ENCODE measurements at places on chromosomes 3 and 15.

DNA sequence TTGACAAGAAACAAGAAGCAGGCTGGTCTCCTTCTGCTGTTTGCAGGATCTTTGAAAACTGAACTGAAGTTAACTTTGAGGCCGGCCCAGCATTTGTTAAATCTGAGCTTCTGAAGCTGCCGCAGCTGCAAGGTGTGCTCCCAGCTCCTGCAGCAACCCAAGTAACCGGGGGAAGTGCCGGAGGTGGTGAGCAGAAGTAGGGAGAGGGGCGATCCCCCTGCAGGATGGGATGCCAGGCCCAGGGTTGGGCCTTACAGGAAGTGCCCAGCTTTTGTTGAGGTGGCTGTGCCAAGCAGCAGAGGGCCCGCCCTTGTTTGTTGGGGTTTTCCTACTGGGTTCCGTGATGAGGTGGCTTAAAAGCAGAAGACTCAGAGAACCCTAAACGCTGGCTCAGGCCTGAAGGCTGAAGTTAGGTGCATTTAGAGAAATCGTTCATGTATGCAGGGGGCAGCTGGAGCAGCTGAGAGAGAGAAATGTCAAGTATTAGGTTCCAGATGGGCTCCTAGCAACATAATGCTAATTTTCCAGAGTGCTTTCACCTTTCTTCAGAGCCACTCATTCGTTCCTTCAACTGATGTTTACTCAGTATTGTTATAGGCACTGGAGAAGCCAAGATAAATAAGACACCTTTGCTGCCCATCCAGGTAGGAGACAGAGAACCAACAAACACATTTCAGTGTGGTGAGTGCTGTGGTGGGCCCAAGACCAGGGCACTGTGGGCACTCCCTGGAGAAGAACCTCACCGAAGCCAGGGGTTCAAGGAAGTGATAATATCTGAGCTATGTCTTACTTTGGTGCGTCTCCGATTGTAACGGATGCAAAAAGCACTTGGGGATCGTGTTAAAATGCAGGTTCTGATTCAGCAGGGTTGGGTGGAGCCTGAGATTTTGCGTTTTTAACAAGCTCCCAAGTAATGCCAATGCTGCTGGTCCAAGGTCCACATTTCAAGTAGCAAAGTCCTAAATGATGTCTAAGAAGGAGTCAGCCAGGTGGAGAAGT is 42.2 kb upstream of the PLCL2 start:
- H3K27me3 ChIP-seq, result no peaks in the 10 kb centered on the region
- H3K27ac ChIP-seq, result peak overlapping the region; percentile 93
- peaks cover 68% of the 10 kb centered on the region for H3K4me1 ChIP-seq
- H3K4me3 ChIP-seq, result peak overlapping the region; percentile 72
- no peaks in the 10 kb centered on the region for H3K36me3 ChIP-seq
- peak; percentile 91 for DNase-seq

GRCh38 chr3:124281453-124282316 is 289.8 kb upstream of the ROPN1 start:
- peak; percentile 14 for DNase-seq
- no peaks in the 10 kb centered on the region for H3K4me1 ChIP-seq
- no peak overlapping the region for H3K27ac ChIP-seq
- no peak overlapping the region for H3K4me3 ChIP-seq

DNA sequence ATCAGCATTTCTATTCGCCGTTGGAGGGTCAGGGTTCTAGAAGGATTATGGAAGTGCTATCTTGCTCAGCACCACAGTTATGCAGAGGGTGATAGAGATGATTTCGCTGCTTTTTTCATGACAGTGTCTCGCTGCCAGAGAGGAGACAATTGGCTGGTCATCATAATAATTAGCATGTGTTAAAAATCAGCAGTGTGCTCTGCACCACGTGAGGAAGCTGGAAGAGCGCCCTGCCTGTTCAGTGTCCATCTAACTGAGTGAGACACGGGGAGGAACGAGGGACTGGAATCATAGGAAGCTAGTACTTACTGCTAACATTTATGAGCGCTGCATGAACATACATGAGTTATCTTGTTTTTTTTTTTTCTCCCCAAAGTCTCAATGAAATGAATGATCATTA is 116.2 kb upstream of the PLAAT1 start:
- no peak overlapping the region for H3K4me3 ChIP-seq
- DNase-seq, result no peak
- H3K27me3 ChIP-seq, result peaks cover 1% of the 10 kb centered on the region
- H3K27ac ChIP-seq, result no peak overlapping the region
- H3K4me1 ChIP-seq, result no peaks in the 10 kb centered on the region

DNA sequence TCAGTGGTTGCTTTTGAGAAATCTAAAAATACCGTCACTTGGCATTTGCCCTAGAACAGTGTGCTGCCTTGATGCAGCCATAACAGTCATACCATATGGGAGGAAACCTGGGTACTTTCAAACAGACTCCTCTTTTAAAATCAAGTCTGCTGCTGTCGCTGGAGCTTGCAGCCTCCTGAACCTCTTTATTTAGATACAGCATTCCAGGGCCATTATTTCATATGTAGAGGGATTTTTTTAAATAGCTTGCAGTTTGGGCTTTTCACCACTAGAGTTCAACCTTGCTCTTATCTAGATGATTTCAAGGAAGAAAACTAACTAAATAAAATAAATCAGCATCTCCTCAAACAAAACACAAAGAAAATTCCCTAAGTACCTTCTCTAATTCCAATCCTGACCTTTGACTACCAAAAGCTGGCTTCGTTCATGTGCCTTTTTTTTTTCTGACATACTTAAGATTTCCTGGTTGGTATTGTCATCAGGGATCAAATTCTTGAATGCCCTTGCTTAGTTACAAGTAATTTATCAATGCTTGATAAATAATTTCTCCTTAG is 111.6 kb downstream of the KBTBD8 start:
- no peaks in the 10 kb centered on the region for H3K36me3 ChIP-seq
- H3K27me3 ChIP-seq, result peaks cover 7% of the 10 kb centered on the region
- peaks cover 4% of the 10 kb centered on the region for H3K4me1 ChIP-seq
- no peak overlapping the region for H3K4me3 ChIP-seq

DNA sequence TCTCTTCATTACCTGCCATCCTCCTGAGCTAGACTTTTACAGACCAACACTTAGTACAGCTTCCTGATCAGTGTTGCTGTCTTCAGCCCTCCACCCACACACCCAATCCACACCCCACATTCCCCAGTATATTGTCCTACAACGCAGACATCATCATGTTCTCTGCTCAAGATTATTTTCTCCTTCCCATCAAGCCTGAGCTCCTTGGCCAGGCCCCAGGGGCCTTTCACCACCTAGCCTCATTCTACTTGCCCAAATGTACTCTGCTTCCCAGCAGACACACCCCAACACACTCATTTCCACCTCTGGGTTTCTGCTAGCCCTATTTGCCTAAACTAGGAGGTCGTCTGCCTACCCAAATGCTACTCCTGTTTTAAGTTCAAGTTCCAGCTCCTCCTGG is 37.0 kb downstream of the DAPK2 start:
- H3K4me1 ChIP-seq, result peaks cover 28% of the 10 kb centered on the region
- no peaks in the 10 kb centered on the region for H3K36me3 ChIP-seq
- no peak overlapping the region for H3K4me3 ChIP-seq
- H3K27ac ChIP-seq, result peak overlapping the region; percentile 63
